ENCODE measurements at places on chromosomes 4 and X.

GRCh38 chr4:183014361-183015084, 84.5 kb upstream of the WWC2 start:
- no peak for DNase-seq

DNA sequence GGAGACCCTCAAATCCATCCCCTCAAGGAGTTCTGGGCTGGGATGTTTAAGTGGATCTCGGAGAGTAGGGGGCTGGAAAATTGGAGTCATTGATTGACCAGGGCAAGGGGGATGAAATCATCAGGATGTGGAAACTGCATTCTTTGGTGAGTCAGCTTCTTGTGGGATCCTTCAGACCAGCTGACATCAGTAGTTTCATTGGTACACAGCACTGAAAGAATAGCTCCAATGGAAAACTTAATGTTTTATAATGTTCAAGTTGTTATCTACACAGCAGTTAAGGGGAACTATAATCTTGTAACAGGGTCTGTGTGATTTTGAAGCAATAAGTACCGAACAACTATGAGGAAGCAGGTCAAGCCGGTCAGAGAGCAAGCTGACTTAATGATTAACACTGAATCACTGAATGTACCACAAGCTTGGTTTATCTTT, 506.1 kb downstream of the RPA4 start:
- peak; percentile 32 for DNase-seq

DNA sequence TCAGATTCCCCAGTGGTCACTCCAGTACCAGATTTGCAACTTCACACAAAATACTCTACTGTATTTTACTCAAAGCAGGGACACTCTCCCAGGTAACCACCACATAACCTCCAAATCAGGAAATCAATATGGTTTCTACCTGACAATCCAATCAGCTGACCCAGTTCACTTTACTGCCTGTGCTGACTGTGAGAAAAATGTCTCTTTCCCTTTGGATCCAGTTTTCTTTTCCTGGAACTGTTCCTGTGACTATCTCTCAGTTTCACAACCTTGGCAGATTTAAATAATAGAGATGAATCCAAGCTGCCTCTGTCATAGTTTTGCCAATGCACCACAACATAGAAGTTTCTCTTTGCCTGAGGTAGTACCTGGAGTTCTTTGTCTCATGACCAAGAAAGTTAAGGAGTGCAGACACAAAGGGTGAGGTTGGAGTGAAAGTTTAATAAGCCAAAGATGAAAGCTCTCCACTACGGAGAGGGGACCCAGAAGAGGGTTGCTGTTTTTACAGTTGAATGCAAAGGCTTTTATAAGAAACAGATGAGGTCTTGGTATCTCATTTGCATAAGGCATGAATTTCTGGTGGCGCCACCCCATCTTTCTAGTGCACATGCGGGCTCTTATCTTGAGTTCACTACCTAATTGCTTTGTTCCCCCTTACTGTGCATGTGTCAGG, 29.7 kb upstream of the IL9R start:
- no peak for DNase-seq

- DNase-seq = no peak
Observed at GRCh38 chr4:153974452-153974851, 185.6 kb upstream of the SFRP2 start.

GRCh38 chr4:69060651-69061308, 35.5 kb upstream of the UGT2B7 start:
- no peak for DNase-seq

DNA sequence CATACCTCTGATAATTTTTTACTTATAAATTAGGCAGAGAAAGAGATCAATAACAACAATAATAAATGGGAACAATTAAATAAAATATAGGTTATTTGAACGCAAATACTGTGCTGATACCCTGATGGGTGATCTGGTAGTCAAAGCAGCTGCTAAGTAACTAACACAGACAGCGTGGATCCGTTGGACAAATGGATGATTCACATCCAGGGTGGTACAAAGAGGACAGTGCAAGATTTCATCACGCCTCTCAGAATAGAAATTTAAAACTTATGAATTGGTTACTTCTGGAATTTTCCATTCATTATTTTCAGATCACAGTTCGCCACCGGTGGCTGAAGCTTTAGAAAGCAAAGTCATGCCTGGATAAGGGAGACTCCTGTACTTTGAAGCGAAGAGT, 1066.0 kb upstream of the ADGRL3 start:
- DNase-seq = no peak
